ENCODE measurements at places on chromosomes 1 and 21. TPM values are rescaled to one million over a fixed set of nuclear protein-coding genes. Genes with fewer than 3 reads are reported as not detected.

GRCh38 chr1:234774971-234775370 is 165.0 kb upstream of the IRF2BP2 start:
- no peak for DNase-seq

Gene USH2A
- 0.23 TPM for total RNA-seq

DNA sequence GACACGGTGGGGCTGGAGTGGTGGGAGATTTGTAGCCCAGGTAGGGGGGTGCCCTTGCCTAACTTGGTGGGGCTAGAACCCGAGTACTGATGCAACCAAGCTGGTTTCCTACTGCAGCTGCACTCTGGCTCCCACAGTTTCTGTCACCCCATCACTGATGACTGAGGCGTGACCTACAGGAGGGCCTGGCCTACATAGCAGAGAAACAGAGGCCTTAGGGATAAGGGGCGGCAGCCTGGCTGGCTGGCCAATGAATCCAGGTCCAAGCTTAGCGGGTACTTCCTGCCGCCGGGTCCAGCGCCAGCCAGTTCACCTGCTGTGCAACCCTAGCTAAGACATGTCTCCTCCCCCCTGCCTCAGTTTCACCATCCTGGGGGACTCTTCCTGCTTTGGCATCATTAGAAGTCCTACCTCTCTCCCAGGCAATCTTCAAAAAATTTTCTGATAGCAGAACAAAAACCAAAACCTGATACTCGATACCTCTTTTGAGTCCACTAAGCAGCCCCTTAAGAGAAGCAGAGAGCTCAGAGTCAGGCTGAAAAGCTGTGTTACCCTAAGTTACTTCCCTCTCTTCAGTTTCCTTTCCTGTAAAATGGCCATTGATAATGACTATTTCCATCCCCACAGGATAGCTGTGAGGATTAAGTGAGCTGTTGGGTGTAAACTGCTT is 27.3 kb upstream of the RNF19B start:
- DNase-seq, result no peak

Gene KRTAP21-2
- not detected for total RNA-seq

DNA sequence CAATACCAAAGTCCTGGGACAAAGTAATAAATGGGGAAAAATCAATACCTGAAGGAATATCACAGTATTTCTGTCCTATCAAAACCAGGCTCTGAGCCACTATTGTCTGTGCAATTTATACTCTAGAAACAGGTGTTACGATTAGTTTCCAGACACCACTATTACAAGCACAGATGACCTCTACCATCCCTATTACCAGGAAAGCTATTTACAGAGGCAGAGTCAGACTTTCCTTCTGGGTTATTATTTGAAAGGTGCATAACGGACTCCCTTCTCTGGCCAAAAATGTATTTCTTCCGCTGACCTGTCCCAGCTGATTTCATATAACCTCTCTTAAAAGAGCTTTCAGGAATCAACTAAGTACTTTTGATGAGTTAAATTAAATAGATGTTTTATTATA is 154.6 kb upstream of the LRRC7 start:
- DNase-seq, result no peak

- no peak for DNase-seq
Measured at GRCh38 chr1:225678545-225678944, 25.6 kb upstream of the ENAH start.

GRCh38 chr1:160076295-160076694 is 5.0 kb upstream of the KCNJ9 start:
- DNase-seq, result no peak

DNA sequence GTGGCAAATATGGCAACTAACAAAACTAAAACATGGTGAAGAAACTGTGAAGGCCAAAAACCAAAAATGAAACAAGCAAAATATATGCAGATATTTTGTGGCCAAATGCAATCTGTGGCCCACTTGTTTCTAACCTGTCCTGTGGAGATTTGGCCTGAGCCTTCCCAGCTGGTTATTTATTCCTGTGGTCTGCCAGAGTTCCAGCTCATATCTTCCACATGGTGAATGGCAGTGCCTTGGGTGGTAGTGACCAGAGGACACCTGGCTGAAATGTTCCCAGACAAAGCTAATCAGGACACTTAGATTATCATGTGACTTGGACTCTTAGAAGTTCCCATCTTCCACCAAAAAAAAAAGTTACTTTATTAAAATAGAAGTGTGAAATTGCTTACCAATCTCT is 39.7 kb downstream of the RNASEL start:
- no peak for DNase-seq

Gene MIXL1
- 0.52 TPM for total RNA-seq

Data from ureter (tissue), 1 donor.